Endodermal cell (in vitro differentiated cells): ENCODE measurements at places on chromosomes 12 and 14. TPM values are rescaled to one million over a fixed set of nuclear protein-coding genes. Genes with fewer than 3 reads are reported as not detected.

SCNN1A gene
- 32.1 to 120 TPM (median 34.7 TPM) in 3 replicates for total RNA-seq

METAP2 gene
- 99.6 to 152 TPM (median 142 TPM) in 3 replicates for total RNA-seq

FOXN4 gene
- total RNA-seq = 0.20 to 1.3 TPM (median 0.38 TPM) in 3 replicates

SLIRP gene
- total RNA-seq = 172 to 237 TPM (median 213 TPM) in 3 replicates

DNA sequence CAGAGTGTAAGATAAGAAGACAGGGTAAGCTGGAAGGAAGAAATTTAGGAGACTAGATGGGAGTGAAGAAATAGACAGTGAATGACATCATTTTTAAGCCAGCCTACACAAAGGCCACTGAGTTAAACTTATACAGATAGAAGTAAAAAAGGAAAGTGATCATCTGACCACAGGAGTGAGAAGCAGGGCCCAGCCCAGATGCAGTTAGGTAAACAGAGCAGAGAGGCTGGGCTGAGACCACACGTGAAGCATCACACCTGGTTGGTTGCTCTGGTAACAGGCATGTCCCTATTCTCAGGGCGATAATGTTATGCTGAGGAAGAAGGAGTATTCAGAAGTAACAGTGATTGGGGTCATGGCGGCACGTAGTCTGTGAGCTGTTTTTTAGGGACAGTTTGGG, 1079.4 kb downstream of the AACS start:
- H3K27ac ChIP-seq = no peak overlapping the region
- no peaks in the 10 kb centered on the region for H3K36me3 ChIP-seq
- no peak for DNase-seq
- no peaks in the 10 kb centered on the region for H3K4me1 ChIP-seq

- no peak overlapping the region for H3K4me3 ChIP-seq
- no peak for DNase-seq
- H3K36me3 ChIP-seq = peaks cover 25% of the 10 kb centered on the region
- no peaks in the 10 kb centered on the region for H3K4me1 ChIP-seq
- no peaks in the 10 kb centered on the region for H3K27me3 ChIP-seq
Measured at GRCh38 chr12:122293081-122293480, 26.8 kb upstream of the VPS33A start.

- H3K4me1 ChIP-seq = peaks cover 5% of the 10 kb centered on the region
- no peak overlapping the region for H3K27ac ChIP-seq
- DNase-seq = no peak
- H3K27me3 ChIP-seq = no peaks in the 10 kb centered on the region
- H3K36me3 ChIP-seq = no peaks in the 10 kb centered on the region
Measured at GRCh38 chr14:54629635-54630360, 62.9 kb downstream of the SAMD4A start.

GRCh38 chr12:101459642-101460346, 15.3 kb upstream of the SPIC start:
- H3K27me3 ChIP-seq = no peaks in the 10 kb centered on the region
- no peak overlapping the region for H3K4me3 ChIP-seq
- no peaks in the 10 kb centered on the region for H3K4me1 ChIP-seq
- no peak overlapping the region for H3K27ac ChIP-seq
- H3K36me3 ChIP-seq = no peaks in the 10 kb centered on the region
